ENCODE measurements at places on chromosomes 11 and 22.

DNA sequence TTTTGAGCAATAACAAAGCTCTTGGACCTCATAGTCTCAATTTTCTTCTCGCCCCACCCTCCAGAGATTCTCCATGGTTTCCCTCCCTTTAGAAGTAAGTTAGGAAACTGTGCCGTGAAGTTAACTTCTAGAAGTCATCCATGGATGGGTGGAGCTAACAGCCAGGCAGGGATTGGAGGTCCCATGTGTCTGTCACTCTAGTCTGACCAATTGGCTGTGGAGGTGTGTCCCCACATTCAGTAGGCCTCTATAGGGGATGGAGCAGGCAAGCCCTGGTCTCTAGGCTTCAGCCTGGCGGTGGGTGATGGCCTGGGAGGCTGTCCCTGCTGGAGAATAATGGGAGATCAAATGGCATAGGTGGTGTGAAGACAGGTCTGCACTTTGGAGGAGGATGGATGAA is 50.7 kb downstream of the TP53I11 start:
- DNase-seq: peak; percentile 49

DNA sequence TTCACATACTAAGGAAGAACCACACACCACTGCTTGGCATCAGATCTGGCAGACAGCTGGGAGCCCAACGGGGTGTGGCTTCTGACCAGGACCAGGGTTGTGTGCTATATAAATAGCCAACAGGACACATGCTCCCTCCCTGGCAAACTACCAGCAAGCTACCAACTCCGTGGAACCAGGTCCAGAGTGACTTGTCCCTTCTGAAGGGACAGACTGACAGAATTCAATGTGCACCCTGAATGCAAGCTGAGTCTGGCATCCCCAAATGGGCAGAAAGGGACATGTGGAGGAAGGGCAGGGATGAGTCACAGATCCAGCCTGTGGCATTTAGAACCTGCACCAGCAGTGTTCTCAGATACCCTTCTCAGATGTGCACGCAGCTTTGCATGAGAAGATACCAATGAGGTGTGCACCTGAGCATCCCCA is 92.9 kb downstream of the MICAL3 start:
- DNase-seq: no peak

GRCh38 chr11:16402654-16403447 is 46.5 kb upstream of the SOX6 start:
- DNase-seq: no peak

DNA sequence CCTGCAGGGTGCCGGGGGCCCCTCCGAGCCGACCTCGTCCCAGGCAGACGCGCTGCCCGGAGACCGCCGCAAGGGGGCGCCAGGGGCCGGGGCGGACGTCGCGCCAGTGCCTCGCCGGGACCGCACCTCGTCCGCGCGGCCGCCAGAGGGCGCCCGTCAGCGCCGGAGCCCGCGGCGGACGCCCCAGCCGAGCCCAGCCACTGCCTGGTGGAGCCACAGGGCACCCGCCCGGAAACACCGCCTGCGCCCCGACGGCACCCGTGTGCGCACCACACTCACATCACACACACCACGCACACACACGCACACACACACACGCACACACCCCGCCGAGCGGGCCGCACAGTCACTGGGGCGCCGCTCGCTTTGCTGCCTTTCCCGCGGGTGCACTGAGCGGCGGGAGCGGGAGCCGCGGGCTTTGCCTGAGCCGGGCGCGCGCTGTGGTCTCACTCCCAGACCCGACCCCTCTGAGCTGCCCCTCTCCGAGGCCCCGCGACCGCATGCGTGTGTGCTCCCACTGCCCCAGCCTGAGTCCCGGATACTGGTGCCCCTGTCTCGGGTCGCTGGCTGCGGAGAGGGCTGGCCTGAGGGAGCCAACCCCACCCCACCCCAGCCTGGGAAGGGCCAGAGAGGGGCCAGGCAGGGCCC is 449.3 kb downstream of the OPCML start:
- no peak for DNase-seq

- peak; percentile 46 for DNase-seq
Observed at GRCh38 chr11:119729951-119730613, 1.1 kb upstream of the NECTIN1 start.

GRCh38 chr22:27518531-27519340 is 282.8 kb downstream of the MN1 start:
- no peak for DNase-seq

Measured in SW480 (cell line).